ENCODE measurements at places on chromosomes 11 and 22.

DNA sequence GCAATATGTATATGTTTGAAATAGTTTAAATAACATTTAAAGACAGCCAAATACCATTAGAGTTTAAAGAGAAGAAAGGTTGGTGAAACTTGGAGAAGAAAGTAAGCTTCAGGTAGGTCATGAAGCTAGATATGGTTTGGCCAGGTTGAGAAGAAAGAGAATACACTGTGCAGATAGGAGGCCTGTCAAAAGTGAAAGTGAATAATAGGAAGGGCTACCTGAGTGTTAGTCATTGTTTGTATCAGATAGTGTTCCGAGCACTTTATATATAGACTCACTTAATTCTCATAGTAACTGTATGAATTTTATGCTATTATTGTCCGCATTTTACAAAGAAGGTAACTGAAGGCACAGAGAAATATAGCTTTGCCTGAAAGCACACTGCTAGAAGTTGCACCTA, 56.9 kb downstream of the USP47 start:
- DNase-seq, result no peak

DNA sequence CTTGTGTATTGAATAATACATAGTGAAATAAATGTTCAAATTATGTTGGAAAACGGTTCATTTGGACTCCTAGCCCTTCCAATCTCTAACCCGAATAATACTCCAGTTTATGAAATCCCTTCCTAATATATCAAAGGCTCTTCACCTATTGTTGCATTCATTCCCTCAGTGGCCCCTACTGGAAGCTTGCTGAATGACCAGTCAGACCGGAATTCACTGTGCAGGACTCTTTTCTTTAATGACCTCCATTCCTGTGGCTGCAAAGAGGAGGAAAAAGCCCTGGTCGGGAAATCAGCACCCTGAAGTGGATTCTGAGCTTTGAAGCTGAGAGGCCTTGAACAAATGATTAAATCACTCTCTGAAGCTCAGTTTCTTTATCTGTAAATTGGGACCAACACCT, 19.1 kb upstream of the RCN1 start:
- DNase-seq, result no peak

DNA sequence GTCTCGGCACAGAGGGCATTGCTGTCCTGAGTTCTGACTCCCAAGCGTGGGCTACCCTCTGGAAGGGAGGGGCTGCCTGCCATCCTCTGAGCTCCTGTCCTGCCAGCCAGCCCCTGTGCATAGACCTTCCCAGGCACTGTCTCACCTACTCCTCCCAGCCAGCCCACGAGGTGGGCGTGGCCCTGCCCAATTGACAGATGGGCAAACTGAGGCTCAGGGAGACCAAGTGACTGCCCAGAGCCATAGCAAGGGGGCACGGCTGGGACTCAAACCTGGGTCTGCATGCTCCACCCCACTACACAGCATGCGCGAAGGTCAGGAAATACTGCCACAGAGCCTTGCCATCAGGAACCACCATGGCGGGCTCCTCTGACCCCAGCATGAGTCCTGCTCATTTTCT, 29.4 kb upstream of the PRR5 start:
- DNase-seq, result no peak

DNA sequence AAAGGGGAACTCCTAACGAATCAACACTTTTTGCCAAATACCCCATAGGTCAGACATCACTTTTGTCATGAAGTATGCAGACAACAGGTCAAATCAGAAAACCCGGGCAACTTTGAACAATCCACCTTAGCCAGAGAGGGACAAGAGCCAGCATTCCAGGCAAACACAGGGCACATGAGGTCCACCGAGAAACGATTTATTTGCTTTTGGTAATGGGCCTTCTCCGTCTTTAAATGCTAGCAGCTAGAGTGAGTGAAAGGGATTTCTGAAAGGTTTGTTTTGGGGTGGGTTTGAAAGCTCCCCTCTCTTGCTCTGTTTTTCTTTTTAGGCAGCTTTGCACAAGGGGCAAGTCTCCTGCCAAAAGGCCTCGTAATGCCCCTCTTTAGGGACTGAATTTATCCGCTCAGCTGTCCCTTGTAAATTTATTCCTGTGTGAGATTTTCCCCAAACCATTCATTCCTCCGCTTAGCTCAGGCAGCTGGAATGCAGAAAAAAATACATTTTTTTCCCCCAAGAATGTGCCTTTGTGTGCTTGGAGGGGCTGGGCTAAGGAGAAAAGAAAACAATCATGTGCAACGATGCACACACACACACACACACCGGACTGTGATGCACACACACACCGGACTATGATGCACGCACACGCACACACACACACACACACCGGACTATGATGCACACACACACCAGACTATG, 196.9 kb downstream of the SNX19 start:
- no peak for DNase-seq

DNA sequence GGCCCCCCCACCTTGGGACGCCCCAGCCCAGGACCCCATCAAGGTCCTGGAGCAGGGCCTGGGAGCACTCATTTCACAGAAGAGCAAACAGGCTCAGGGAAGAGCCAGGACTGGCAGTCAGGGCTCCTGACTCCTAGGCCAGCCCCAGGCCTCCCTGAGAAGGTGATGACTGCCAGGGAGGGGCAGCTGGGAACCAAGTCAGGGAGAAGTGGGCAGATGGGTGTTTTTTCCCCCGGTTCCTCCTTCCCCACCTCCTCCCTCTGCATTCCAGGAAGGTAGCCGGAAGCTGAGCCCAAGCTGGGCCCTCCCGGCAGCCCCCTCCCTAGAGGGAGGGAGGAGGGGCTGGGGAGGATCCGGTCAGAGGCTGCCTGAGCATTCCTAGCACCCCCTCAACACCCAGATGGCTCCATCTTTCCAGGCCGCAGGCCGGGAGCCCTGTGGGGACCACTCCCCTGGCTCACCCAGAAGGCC, 19.6 kb downstream of the MYRF start:
- no peak for DNase-seq

GRCh38 chr22:48752451-48753380, 1075.0 kb downstream of the BRD1 start:
- no peak for DNase-seq

DNA sequence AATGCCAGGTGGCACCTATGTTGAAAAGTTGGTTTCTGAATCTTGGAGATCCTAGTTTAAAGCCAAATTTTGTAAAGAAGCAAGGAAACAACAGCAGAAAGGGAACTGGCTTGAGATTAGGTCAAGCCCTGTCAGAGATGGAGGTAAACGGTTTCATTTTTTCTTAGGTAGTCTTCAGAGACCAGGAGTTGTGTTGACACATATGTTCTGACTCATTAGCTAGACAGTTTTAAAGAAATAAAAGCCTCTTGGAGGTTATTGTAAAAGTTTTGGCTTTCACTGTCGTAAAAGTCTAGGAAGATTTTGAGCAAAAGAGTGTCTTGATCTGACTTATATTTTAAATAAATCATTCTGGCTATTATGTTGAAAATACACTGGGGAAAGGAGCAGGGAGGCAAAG, 151.5 kb upstream of the CTSC start:
- DNase-seq, result no peak

GRCh38 chr11:47987310-47987709, 7.0 kb downstream of the PTPRJ start:
- DNase-seq, result no peak

- no peak for DNase-seq
Observed at GRCh38 chr11:105647780-105648179, 37.9 kb downstream of the GRIA4 start.

DNA sequence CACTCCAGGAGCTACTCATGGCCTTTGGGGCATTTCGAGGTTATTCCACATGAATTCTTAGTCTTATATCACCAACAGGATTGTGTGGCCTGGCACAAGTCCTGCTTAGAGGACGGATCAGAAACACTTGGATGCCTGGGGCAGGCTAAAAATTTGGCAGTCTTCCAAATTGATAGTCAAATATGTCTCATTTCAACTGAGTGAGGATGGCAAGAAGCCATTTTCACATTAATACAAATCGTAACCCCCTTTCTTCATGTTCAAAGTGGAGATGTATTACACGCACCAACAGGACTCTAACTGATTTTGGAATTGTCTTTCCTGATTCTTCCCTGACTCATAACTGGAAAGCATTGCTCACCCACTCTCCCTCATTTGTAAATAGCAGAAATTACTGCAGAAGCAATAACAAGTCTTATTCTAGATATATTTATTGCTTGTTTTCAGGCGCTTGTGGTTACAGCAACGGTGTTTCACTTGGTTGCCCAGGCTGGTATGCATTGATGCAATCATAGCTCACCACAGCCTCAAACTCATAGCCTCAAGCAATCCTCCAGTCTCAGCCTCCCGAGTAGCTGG, 10.3 kb upstream of the CCDC86 start:
- DNase-seq, result no peak

DNA sequence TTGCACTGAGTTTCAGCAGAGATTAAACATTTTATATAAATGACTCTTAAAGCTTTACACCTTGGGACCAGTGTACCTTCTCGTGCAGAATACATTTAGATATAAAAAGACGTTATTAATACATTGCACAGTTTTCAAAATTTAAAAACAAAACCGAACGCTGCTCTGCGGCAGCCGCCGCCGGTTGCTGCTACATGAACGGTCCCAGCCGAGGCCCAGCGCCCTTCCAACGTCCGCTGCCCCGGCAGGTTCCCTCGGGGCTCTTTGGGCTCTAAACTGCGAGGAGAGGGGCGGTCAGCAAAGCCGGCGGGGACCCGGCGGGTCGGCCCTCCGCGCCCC, 2.0 kb downstream of the CDKN1C start:
- no peak for DNase-seq

DNA sequence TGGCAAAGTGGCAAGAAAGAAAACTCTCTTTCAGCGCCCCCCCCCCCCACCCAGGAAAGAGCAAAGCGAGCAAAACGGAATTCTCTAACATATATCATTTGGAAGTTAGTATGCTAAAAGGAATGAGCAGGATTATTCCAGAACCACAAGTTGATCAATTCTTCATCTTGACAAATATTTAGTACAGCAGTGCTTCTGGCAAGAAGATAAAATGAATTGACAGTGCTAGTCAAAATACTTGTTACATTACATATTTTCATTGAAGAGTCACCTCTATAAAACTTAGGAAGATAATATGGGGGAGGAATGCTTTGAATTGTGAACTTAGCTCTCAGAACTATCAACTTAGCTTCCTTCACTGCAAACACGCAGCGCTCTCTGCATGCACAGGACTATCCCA, 377.4 kb downstream of the DYNC2H1 start:
- DNase-seq, result no peak

GRCh38 chr11:99327527-99327926, 306.8 kb downstream of the CNTN5 start:
- no peak for DNase-seq

DNA sequence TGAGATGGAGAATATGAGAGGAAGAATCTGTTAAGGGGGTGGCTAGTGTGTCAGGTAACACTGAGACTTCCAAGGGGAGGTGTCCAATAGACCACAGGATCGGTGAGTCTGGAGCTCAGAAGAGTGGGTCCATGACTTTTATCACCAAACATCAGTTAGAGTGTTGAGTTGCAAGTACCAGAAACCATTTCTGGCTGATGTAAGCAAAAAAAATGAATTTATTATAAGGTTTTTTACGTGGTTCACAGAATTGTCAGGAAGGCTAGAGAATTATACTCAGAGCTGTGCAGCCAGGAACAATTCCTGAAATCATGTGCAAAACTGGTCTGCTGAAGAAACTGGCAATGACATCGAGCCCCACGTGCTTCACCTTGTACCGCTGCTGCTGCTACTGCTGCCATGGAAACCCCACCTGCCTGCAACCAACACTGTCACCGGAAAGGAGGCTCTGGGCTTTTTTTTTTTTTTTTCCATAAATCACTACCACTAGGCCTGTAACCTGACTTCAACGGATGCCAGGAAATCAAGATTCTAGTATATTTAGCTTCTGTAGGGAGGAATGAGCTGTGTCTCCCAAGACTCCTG, 16.6 kb upstream of the STK33 start:
- no peak for DNase-seq

DNA sequence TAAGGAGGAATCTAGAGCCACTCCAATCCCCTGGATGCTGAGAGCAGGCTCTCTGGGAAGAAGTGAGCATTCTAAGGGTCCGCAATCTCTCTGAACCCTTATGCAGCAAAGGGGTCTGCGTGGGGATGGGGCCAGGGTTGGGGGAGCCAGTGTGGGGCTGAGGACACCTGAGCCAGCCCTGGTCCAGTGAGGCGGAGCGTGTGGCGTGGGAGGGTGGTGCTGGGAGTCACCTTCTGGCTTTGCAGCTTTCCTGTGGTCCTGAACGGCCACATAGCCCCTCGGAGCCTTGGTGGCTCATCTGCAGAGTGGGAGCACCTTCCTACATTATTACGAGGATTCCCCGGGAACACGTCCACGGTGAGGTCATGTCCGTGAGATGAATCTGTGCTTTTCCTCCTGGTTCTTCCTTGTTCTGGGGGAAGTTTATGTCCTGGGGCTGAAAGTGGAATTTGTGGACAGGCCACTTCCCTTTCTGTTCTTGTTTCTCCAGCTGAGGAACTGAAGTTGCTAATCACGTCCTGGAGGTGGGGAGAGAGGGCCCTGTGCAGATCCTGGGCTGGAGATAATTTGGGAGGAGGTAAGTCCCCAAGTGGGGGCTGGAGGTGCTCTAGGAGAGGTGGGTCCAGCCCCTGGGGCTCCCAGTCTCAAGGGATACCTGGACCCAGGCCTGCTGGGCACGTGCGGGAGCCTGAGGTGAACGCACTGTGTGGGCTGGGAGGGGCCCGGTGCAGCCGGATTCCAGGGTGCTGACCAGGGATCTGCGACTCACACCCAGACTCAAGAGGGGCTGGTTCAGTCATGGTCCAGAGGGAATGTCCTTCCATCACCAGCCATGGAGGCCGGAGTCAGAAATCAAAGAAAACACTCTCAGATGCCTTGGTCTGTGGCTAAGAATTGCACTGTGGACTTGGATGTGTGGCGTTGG, 6.1 kb downstream of the MRGPRE start:
- DNase-seq, result no peak

GRCh38 chr11:77213029-77213579, 85.1 kb downstream of the MYO7A start:
- no peak for DNase-seq

DNA sequence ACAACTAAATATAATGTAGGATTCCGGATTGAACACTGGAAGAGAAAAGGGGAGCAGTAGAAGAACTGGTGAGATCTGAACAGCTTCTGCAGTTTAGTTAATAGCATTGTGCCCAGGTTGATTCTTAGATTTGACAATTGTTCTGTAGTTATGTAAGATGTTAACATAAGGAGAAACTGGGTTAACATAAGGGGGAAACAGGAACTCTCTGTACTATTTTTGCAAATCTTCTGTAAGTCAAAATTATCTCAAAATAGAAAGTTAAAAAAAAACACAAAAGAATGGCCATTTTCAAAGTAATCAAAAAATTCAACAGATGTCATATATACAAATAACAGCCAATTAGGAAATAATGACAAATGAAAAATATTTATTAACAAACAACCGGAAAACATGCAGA, 18.7 kb upstream of the LRP5 start:
- DNase-seq, result no peak
